Stimulated activated CD4-positive, alpha-beta T cell treated with anti-CD3 and anti-CD28 coated beads, Interleukin-15, amount 100 ng/mL, for 1 hour (primary cell): ENCODE measurements at places on chromosomes 12 and 14.

GRCh38 chr14:102805371-102805891 lies 28.2 kb downstream of the TRAF3 start:
- no peak for DNase-seq

GRCh38 chr14:89206389-89207031 lies 210.5 kb downstream of the FOXN3 start:
- DNase-seq: no peak

GRCh38 chr14:93892923-93893558 lies 34.1 kb upstream of the FAM181A start:
- peak; percentile 61 for DNase-seq

DNA sequence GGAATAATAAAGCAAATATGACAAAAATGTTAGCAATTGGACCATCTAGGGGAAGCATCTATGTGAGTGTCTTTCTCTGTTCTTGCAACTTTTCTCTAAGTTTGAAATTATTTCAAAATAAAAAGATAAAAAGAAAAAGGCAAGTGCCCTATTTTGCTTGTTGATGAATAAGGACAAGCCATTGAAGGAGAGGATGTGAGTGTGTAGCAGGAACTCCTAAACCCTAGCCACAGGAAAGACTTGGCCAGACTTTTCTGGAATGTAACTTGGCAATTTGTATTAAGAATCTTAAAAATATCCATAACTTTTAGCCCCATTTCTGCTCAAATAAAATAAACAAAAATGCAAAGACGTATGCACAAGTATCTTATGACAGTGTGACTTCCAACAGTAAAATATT lies 279.4 kb downstream of the CACNA1C start:
- no peak for DNase-seq

DNA sequence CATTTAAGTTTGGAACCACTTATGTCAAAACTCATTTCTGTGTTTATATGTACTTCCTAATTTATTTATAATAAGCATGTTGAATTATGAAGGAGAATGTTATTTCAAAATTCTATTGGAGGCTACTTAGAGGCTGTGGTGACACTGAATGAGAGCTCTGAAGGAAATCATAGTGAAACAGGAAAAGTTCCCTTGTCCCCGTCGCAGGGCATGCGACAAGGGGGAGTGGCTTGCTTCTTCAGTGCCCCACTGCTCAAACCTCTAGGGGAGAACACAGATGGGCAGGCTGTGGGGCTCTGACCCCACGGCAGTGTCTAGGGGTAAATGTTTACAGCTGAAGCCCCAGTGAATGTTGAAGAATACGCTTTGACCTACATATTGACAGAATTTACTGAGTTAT lies 261.9 kb downstream of the RAD51B start:
- DNase-seq: no peak
